ENCODE measurements at places on chromosomes 16 and 17.
A peak's percentile ranks its signal among the peaks of the same experiment; 100 is the strongest.

DNA sequence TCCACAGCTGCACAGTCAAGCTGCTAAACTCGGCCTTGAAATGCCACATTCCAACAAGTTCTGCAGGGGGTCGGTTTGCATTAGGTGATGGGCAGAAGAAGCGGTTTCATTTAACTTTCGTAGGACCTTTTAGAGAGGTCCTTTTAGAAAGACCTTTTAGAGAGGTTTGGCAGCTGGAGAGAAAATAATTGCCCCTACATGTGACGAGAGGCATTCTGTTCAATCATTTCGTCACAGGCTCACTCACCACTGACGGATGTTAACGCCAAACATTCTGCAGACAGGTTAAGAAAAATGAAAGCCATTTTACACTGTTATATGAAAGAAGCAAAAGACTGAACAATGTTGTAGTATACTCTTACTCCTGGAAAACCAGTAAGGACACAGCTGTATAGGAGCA, 76.5 kb upstream of the ZNF423 start:
- no peak for DNase-seq

DNA sequence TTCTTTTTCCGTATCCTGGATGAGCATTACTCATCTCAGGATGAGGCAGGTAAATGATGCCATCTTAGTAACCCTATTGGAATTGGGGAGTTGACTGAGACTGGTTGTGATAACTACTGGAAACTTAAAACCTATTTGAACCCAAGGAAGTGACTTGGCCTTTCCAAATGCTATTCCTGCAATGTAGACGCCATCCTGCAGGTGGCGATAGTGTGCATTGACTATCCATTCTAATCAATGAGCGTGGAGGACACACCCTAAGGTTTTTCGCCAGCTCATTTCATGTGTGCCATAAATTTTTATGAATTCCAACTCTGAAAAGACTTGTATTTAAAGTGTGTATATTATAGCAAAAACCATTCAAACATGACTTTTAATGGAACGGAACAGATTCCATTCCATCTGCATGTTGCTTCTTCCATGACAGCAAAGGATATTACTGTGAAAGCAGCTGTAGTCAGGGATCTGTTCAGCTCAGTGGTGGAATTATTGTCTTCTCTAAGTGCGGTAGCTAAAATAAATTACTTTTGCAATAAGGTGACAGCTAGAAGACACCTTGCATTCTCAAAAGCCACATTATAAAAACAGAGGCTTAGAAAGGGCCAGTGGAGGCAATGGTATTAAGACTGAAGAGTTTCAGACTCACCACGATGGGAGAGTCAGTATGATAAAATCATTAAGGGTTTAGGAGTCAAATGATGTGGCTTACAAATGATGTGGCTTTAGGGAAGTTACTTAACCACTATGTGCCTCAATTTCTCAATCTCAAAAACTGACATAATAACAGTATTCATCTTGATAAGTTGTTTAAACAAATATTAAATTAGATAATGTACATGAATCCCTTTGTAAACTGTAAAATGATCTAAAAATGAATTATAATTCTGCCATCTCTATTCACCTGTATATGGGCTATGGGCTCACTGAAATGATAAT, 55.5 kb downstream of the SYT17 start:
- DNase-seq = peak; percentile 62

DNA sequence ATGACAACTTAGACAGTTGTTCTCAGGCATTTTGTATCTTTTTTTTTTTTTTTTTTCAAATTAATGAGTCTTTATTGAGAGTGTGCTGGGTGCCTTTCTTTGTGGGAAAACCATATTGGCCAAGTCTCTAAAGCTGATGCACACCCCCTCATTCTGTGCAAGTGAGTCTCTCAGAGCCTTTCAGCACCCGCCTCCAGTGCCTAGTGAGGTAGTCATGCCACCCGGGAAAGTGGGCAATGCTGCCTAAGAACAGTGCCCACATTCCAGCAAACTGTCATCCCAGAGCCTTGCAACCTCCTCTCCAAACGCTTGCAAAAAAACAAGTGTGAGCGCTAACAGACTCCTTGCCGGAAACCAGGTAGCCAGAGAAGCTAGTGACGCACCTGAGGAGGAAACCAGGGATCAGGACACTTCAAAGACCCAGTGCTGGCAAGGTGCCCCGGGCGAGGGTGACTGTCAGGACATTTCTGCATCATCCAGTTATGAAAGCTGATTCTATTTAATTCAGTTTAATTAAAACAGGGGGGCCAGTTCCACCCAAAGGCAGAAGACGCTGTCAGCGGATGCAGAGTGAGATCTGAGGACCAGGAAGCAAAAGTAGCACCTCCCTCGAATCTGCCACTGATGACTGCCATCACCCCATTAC, 34.9 kb downstream of the SMARCE1 start:
- DNase-seq = no peak

- DNase-seq = no peak
Measured at GRCh38 chr17:40443988-40444899, 994 bp downstream of the IGFBP4 start.

GRCh38 chr17:37134050-37134449, 185.3 kb downstream of the AATF start:
- no peak for DNase-seq

- peak; percentile 17 for DNase-seq
Measured at GRCh38 chr17:30372755-30373154, 6.0 kb upstream of the CPD start.

DNA sequence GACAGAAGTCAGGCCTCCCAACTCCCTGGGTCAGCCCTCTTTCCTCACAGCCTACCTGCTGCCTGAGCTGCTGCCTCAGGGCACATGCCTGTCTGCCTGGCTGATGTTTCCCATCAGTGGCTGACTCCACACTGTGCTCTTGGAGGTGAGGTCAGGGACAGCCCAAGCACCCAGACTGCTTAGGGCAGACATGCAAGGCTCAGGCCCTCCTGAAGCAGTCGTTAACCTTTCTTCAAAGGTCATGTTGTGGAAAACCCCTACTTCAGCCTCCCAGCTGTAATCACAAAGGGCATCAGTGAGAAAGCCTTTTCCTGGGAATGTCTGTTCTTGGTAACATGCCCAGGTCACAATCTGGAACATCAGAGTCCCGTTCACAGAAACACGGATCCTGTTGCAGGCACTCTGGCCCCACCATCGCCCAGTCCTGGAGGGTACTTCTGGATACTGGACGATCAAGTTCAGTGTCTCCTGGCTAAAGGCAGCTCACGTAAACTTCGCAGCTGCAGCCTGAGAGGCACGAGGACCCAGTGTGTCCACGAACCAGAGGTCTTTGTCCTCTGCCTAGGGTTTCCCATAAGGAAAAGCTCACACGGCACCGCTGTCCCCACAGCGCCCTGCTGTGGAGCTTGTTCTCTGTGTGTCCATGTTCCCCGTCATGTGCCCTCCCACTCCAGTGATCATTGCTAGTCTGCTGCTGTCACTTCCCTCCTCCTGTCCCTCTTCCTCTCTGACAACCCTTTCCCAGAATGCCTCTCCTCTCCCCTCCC, 54.9 kb downstream of the GNAO1 start:
- no peak for DNase-seq

DNA sequence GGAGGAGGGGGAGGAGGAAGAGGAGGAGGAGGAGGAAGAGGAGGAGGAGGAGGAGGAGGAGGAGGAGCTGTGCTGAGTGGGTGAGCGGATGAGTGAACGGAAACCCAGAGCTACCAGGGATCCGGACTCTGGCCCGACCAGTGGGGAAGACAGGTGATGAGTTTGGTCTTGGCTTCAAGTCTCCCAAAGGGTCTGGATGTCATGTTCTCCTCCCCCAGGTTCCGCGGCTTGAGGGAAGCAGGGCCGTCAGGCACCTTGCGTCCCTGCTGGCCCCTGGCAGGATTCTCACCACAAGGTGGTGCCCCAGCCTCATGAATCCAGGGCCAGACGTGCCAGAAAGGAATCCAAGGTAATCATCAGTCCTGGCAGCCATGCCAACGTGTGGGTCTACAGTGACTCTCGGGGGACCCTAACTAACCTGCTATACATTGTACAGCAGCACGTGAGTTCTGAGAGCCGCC, 13.5 kb upstream of the ABAT start:
- DNase-seq = peak; percentile 74

GRCh38 chr17:58370309-58370708, 18.3 kb upstream of the SUPT4H1 start:
- no peak for DNase-seq

GRCh38 chr16:13829697-13830299, 90.2 kb upstream of the ERCC4 start:
- no peak for DNase-seq

GRCh38 chr17:57872536-57872935, 22.7 kb upstream of the MRPS23 start:
- DNase-seq = no peak

GRCh38 chr17:17139972-17140589, 66.1 kb downstream of the PLD6 start:
- no peak for DNase-seq

- DNase-seq = no peak
Measured at GRCh38 chr17:1933875-1934715, 91.0 kb downstream of the RTN4RL1 start.

DNA sequence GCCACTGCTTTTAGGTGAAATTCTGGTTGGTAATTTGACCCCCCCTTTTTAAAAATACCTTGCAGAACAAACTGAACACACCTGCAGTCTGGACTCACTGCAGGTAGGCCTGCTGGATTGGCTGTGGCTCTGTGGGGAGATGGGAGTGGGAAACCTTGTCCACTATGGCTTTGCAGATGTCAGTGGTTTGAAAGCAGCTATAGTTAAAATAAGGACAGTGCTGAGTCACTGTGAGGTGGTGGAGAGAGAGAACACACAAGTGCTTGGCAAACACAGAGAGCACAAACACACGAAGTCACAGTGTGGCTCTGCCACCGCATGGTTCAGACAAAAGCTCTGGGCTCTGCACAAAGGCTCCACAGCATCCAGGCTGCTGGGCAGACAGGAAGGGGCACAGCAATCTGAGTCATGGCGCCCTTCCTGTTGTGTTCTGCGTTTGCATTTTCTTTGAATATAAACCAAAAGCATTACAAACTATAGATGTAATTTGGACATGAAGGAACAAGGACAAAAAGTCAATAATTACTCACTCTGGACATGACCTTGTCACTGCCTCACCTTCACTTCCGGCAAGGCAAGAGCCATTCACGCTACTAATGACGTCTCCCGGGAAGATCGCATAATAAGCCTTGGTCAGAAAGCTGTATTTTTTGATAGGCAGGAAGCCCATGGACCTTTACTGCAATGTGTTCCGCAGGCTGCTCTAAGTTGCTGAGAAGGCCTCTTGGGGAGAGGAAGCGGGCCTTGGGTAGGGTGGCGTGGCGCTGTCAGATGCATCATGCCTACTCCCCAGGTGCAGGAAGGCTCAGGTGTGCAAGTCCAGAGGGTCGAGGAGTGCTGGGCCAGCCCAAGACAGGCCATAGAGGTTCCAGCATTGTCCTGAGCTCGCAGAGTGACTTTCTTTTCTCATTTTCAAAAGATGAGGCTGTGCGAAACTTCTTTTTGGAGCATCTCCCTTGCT, 60.1 kb upstream of the MED9 start:
- DNase-seq = no peak

GRCh38 chr17:7354262-7354843, 603 bp upstream of the TMEM95 start:
- DNase-seq = no peak

- DNase-seq = no peak
Measured at GRCh38 chr16:26189536-26189935, 497.8 kb downstream of the HS3ST4 start.

GRCh38 chr17:30405161-30405560, 26.4 kb downstream of the CPD start:
- no peak for DNase-seq

DNA sequence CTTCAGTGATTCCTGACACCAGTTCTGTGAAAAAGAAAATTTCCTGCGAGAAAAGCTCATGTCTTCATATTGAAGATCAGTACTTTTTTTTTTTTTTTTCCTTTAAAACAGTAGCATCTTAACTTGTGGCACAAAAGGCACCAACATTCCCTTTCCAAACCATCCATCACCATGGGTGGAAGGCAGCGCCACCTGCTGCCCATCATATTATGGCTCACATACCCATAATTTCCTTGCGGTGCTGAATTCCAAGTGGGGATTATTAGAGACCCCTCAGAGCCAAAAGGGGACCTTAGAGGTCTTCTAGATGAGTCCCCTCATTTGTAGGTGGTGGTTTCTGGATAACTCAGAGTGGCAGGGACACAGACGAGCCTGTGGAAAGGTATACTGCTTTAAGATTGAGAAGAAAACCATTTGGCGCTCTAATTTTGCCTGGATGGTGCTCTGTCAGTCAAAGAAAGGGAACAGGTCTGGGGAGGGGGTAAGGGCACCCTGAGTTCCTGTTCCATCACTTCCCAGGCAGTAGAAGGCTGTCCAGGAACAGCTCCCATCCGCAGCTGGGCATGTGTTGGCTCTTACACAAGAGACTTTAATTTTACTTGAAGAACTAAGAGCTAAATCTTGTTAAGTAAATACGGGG, 7.9 kb upstream of the SOST start:
- DNase-seq = peak; percentile 54

DNA sequence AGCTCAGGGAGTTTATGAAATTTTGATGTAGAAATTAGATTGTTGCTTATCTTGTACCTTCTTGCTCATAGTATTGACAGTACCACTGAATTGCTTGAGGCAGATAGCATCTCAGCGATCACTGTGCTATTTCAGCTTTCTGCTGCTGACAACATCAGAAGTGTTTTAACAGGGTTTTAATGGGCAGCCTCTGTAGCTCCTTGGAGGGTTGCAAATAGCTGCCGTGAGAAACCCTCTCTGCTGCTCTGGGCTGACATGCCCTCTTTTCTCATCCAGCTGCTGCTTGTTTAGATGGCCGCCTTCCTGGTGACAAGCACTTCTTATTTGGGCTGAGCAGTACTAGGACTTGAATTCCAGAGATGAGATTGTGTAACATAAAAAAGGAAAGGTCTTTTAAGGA, 180.2 kb upstream of the TBX2 start:
- DNase-seq = no peak

DNA sequence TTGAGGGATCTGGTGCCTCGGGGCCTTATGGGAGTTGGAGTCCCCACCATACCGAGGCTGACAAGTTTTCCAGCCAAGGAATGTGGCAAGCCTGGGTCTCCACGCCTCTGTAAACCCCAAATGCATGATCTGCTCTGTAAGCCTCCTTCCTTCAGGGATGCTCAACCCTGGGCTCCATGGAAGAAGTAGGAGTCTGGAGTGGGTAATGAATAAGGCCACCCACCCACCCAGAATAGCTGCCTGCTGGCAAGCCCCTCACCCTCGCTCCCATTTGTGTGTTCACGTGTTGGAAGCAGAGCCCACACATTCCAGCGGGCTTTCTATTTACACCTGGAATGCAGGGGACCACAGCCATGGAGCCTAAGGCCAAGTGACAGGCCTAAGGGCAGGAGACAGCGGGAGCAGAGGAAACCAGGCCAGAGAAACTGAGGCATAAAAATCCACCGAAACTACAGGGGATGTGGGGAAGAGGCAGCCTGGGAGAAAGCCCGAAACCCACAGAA, 4.4 kb downstream of the DLG4 start:
- DNase-seq = no peak

- DNase-seq = no peak
Measured at GRCh38 chr17:863880-864279, 81.7 kb downstream of the MRM3 start.

DNA sequence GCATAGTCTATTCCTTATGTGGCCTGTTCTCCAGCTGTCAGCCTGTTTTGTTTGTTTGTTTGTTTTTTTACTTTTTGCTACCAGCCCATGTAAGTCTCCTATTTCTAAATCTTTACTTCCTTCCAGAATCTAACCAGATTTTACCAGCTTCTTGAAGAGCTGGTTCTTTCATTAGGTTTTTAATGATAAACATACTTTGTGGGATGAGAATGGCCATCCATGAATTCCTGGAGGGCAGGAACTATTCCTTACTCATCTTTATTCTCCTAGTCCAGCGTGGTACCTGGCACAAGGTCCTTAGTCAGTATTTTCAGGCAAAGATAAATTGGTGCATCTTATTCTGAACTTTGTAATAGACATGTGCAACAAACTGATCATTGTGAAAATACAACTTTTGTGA, 17.3 kb downstream of the RSPRY1 start:
- no peak for DNase-seq
